ENCODE measurements at places on chromosomes 1 and 21.

DNA sequence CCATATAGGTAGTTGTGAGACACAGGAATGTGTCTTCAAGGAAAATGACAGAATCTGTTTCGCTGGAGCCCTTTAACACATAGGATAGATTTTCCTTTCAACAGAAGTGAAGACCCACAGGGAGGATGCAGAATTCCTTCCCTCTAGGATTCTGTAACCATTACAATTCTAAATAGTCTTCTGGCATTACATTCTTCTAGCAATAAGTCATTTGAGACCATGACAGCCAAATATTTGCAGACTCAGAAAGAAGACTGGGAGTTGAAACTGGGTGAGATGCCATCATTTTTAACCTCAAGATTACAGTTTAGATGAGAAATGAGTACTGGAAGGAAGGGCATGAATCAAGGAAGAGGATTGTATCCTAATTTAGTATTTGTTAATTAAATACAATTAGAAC, 61.6 kb downstream of the ZBTB18 start:
- DNase-seq, result no peak

GRCh38 chr1:244291236-244292201, 160.2 kb downstream of the ADSS2 start:
- no peak for DNase-seq

GRCh38 chr1:32592943-32593342, 53.7 kb downstream of the ZBTB8A start:
- no peak for DNase-seq

- no peak for DNase-seq
These were observed 36.9 kb upstream of the HHAT start for GRCh38 chr1:210291786-210292230.

DNA sequence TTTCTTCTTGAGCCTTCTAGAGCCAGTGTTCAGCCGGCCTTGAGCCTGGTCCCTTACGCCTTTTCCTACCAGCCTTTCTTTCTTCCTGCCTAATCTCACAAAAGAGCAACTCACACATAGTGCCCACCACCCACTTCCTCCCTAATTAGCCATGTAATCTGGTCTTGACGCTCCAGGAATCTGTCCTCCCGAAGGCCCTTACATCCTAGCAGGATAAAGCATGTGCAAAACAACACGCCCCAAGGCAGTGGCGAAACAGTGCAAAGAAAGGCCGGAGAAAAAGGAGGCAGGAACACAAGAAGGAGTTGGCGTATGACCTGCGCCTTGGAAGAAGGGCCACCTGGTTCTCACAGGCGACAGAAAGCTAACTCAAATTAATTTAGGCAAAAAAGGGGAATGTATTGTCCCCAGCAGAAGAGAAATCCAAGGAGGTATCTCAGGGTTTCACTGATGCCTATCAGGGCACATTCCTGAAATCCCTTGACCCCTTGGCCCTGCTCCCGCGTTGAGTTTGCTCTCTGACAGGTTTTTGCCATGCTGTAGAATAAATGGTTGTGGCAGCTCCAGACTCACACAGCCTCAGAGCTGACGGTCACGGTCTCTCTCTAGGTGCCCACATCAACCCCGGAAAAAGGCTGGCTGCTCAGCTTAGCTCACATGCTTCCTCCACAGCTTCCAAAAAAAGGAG, 79.0 kb downstream of the ZNF281 start:
- DNase-seq, result no peak

Measured in GM06990 (cell line).